ENCODE measurements at places on chromosomes 2 and 18.

GRCh38 chr18:38362286-38362792 is 796.7 kb upstream of the CELF4 start:
- no peak for DNase-seq

DNA sequence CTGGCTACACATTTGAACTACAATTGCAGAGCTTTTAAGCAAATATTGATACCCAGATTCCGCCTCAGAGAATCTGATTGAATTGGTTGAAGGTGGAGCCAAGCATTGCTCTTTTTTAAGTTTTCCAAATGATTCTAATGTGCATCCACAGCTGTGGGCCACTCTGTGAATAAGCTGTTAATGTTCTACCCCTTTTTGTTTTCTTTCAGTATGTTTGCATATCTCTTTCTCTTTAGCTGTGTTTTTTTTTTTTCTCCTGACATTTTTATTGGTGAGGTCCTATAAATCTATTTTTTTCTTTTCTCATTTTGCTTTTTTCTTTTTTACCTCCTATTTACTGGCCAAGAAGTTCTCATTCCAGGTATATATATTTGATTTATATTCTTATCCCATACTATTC is 6.5 kb downstream of the SCN3A start:
- DNase-seq: no peak

DNA sequence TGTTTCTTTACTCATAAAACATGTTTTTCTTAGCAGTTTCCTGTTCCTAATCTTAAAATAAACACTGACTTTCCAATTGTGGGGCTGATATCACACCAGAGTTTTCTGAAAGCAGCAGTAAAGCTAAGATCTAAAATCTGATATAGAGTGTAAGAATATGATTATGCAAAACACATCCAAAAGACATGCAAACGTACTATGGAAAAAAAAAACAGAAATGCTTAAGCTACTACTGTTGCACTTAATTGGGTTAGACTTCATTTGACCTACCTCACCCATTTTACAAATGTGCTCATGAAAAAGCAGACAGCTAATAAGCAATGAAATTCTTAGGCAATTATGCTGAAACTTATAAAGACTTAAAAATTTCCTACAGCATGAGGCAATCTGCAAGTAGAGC is 10.5 kb downstream of the CYTIP start:
- DNase-seq: no peak

DNA sequence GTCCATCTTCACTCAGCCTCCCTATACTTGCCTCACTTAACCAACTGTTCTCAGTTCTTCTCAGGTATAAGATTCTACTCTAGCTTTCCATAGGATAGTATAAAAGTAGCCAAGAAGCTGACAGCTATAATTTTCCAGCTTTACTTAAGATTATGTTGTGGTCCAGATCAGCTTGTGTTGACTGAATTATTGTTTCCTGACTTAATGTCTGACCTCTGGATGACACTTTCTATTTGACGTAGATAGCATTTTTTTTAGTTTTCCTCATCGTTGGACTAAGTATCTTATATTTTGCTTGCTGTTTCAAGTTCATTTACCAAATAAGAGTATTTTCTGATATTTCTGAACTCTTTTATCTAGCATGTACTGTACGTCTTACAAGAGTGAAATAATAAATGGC is 1272.5 kb upstream of the CDH2 start:
- no peak for DNase-seq

GRCh38 chr2:167293172-167293781 is 405.0 kb downstream of the XIRP2 start:
- DNase-seq: no peak

DNA sequence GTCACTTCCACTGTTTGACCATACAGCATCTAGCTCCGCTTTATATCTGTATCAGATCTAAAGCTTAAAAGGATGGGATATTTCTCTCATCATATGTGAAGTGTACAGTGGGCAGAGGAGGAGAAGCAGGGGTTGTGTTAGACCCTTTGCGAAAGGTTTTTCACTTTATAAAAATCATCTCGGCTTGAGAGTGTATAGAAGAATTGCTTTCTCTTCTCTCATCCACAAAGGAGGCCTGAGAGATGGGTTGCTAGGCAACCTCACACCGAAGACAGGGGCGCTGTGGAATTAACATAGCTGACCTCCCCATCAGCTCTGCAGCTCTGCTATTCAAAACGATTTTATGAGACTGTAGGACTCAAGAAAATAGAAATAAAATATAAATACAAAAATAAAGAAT is 70.2 kb upstream of the GALNT3 start:
- DNase-seq: no peak

DNA sequence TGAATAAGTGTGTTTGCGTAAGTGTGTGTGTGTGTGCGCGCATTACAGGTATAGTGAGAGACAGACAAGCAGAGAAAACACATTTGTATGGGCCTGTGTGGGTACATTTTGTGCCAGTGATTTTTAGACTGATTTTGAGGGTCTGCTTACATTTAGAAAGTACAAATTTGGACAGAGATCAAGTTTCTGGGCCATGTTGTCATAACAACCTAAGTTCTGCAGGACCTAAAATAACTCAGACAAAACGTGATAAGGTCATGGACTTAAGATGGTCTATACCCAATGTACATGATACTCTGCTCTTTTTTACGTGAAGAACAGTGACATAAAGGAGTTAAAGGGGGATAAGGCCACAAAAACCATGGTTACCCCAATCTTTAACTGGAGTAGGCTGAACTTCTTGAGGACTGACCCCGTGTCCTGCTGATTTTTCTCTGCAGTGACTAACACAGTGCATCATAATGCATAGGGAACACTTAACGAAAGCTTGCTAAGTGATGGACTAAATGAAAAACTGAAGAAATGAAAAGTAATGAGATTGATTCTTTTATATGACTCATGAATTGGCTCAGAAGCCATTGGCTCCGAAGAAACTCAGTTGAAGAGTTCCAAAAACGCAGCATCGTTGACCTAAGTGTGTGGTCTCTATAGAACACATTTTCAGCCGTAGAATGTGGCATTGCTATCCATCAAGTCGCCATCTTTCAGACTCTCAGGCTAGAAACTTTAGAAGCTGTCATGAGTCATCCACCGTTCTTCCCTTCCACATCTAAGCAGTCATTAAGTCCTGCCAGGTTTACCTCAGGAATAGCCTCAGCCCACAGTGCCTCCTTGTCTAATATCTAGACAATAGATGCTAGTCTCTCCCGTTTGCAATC is 61.6 kb upstream of the NCOA1 start:
- no peak for DNase-seq

GRCh38 chr18:68830256-68831045 is 32.6 kb downstream of the CCDC102B start:
- DNase-seq: no peak

- no peak for DNase-seq
Observed at GRCh38 chr2:13791019-13791547, 841.4 kb upstream of the LRATD1 start.

DNA sequence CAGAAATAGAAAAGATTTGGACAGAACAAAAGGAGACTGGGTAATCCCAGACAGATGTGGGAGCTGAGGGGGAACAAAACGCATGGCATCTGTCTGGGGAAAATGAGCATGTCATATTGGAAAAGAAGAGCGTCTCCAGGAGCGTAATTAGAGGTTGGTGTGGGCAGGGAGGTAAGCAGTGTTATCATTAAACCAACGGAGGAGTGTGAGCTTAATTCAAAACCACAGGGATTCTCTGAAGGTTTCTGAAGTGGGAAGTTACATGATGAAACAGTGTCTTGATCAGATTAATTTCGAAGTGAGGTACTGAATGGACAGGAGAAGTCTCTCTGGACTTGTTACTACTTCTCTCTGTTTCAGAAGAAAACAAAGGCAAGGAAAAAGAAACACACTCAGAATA is 53.3 kb downstream of the DTNB start:
- no peak for DNase-seq

DNA sequence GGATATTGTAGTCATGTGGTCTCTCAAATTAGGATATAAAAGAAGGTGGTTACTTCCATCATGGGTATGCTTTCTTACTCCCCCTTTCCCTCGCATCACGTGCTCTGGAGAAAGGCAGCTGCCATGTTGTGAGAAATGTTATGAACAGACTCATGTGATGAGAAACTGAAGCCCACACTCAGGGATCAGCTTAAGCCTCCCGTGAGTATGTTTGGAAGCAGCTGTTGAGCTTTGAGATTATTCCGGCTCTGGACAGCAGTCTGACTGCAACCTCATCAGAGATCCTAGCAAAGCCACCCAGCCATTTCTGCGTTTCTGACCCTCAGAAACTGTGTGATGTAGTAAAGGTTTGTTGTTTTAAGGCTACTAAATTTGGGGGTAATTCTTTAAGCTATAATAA is 700.1 kb downstream of the ADCYAP1 start:
- no peak for DNase-seq

DNA sequence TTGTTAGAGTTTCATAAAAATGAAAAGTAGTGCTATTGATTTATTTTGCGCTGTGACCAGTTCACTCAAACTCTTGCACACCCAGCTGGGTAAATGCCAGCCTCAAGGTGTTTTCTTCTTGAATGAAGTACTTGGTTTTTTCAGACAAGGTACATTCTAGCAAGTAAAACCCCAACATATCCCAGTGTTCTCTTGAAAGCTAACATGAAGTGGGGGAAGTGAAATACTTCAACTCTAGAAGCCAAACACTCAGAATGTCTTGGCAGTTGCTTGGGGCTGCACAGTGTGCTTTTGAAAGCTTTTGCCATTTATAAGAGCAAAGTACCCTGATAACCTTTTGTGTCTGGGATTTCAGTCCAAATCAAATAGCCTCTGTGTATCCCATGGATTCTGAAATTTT is 13.4 kb downstream of the NPAS2 start:
- DNase-seq: no peak

DNA sequence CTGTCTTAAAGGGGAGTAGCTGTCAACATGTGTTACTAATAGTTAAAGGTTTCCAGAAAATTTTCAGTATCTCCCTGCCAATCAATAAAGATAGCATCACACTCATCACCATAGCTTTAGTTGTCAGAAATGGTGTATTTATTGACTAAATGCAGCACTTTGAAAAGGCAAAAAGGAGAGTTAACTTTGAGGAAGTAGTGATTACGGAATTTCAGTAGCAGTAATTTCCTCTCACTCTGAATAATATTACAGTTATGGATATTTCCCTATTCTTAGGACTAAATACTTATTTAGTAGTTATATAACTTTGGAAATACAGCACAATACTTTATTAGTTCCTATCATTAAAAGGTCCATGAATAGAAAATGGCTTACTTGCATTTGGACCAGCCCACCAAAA is 250.5 kb downstream of the CAMKMT start:
- no peak for DNase-seq

DNA sequence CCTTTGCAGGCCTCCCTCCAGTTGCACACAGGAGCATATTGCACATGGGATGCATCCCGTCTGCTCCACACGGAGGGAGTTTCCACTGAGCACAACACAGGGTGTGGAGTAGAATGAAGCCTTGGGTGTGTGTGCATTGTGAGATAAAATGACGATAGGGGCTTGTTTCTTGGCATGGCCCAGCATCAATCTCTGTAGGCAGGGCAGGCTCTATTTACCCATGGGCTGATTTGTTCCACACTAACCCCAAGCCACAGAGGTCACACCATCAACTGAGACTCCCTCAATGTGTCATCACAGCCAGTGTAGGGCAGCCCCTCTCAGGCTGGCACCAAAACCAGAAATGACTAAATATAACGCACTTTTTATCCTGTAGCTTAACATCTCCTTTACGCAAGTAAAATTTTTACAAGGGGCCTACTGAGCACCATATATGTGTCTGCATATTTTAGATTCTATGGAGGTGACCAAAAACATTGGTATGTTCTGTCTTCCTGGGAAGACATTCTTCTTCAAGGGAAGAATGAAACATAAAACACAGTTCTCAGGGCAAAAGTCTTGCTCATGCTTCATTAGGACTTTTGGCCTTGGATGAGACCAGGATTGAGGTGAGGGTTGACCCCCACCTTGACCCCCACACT is 2.7 kb upstream of the GKN1 start:
- peak; percentile 97 for DNase-seq

DNA sequence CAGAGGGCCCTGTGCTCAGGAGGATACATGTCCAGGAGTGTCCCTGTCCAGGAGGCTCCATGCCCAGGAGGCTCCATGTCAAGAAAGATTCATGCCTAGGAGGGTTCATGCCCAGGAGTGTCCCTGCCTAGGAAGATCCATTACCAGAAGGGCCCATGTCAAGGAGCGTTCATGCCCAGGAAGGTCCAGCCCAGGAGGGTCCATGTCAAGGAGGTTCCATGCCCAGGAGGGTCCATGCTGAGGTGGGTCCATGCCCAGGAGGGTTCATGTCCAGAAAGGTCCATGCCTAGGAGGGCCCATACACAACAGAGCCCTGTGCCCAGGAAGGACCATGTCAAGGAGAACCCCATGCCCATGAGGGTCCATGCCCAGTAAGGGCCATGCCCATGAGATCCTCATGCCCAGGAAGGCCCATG is 7.0 kb downstream of the GPR35 start:
- no peak for DNase-seq

- DNase-seq: no peak
Observed at GRCh38 chr2:210421916-210422315, 54.6 kb downstream of the LANCL1 start.

DNA sequence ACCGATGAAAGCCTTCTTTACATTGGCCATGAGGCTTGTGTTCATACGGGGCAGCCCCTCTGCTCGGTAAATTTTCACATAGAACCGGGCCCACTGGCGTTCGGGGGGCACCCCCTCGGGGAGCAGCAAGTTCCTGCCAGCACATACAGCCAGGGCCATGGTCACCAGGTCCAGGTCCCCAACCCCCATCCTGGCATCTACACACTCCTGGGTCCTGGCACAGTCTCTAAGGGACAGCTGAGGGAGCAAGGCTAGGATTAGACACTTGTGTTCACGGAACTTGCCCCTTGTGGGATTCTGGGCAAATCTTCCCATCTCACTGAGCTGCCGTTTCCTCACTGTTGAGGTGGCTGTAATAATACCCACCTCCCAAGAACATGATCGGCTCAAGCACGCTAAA is 5.6 kb upstream of the OTOF start:
- DNase-seq: no peak

DNA sequence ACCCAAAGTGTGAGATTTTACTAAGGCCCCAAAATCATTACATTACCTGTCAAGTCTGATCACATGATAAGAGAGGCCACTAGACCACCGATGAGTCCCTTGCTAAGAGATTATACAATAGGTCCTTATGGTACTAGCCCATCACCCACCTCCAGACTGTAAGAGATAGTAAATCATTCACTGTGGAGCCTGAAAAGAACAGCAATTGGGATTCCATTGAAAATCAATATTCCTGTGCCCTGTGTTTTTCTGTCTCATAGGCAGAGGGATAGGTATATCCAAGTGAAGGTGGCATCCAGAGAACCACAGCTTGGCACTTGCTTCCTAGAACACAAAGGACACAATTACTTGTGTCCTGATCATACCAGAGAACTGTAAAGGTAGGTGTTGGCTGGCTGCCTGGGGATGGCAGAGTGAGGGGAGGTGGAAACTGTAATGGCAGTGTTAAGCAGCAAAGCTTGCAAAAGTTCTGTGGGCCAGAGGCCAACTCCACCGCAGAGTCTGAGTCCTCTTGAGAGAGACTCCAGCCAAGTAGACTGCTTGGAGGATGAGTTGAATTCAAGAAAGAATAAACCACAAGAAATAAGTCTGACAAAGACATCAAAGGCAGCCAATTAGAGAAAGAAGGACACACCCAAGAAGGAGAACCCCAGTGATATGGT is 102.0 kb upstream of the PIEZO2 start:
- DNase-seq: no peak

Data from BJ (cell line).